ENCODE measurements at places on chromosomes 2 and 18. TPM values are rescaled to one million over a fixed set of nuclear protein-coding genes. Genes with fewer than 3 reads are reported as not detected.

Gene KCMF1
- polyA plus RNA-seq: 21.0 TPM

Gene VWC2L
- polyA plus RNA-seq: not detected

Gene DAPL1
- polyA plus RNA-seq: 3.6 TPM

Gene CPS1
- 6.7 TPM for polyA plus RNA-seq

Gene MYOM1
- 2.1 TPM for polyA plus RNA-seq

GRCh38 chr2:1656326-1656960 is 87.9 kb downstream of the PXDN start:
- DNase-seq: peak; percentile 32

GRCh38 chr2:39154944-39155343 is 34.1 kb upstream of the SOS1 start:
- no peak for DNase-seq

GRCh38 chr2:28617502-28618184 is 121.8 kb downstream of the PLB1 start:
- no peak for DNase-seq

DNA sequence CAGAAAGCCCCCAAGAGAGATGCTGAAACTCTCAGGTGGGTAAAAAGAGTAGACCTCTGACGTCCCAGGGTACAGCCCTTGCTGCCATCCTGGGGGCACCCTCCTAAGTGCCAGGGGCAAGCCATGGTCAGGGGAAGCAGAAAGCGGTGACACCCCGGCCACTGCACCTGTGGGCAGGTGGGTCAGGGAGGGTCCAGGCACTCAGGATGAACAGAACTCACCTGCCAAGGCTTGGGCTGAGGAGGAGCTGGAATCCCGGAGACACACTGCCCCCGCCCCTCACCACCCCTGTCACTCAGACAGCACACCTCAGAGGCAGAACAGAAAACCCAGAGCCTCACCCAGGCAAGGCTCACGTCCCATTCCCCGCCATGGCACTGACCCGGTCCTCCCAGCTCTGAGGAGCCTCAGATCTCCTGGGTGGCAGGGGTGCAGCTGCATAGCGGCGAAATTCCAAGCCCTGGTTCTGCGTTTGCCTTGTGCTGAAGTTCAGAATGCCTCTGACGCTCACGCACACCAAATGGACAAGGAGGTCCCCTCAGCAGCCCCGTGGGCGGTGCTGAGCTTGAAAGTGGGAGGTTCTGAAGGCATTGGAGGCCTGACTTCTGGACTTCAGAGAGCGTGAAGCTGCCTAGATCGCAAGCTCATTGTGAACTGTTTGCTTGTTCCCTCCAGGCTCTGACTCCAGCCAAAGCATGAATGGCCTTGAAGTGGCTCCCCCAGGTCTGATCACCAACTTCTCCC is 4.3 kb downstream of the GPR17 start:
- no peak for DNase-seq

GRCh38 chr2:226579519-226579918 is 220.1 kb downstream of the IRS1 start:
- no peak for DNase-seq

DNA sequence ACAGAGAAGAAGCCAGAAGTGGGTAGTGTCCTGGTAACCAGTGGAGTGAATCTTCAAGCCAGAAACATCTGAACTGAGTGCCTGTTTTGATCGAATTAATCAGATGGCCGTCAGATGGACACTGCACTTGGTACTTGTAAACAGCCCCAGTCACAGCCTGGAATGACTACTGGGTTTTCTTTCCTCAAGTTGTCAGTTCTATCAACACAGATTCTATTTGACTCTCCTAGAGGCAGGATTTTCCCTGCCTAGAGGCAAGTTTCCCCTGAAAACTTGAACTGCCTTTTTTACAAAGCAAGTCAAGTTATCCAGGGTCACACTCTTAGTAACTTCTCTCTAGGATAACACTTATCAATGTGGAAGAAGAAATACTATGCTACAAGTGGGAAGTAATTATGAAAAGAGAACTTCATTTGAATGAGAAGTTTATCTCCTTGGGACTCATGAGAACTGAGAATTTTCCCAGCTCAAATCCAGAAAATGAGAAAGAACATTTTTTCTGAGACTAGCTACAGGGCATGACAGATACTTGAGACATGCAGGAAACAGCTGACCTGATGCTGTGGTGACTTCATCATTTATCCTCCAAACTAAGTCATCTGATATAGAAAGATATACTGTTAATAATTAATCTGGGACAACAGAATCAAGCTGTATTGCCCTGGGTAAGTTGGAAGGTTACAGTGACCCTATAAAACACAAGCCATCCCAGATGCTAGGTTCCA is 36.0 kb downstream of the SULT1C2 start:
- DNase-seq: no peak

DNA sequence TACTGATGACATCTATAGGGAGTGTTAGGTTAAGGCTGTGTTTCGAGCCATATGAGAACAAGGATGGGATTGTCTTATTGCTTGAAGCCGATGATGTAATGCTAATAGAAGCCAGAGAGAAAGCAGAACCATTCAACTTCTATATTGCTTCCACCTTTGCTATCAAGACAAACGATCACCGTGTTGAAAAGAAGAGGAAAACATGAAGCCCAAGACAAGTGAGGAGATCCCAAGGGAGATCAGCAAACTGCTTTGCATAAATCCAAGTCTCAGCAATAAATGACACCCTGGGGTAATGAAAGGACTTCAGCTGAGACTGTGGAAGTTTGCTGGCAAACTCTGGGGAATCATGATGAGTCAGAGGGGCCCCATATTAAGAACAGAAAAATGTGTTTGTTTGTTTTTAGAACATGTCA is 206.2 kb downstream of the NCKAP5 start:
- no peak for DNase-seq

DNA sequence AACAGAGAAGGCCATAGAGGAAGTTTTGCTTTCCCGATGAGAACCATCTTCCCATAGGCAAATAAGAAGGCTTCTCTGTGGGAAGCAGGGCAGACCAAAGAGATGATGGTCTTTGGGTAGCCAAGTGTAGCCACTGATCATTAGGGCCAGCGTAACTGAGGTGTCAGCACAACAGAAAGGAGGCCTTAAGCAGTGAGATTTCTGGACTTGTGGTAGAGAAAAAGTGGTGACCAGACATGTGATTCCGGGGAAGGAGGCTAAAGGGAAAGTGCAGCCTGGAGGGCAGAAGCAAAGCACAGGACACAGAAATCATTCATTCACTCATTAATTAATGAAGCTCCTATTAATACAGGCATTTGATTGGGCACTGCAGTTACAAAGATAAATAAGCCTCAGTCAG is 15.4 kb downstream of the EVA1A start:
- DNase-seq: no peak

DNA sequence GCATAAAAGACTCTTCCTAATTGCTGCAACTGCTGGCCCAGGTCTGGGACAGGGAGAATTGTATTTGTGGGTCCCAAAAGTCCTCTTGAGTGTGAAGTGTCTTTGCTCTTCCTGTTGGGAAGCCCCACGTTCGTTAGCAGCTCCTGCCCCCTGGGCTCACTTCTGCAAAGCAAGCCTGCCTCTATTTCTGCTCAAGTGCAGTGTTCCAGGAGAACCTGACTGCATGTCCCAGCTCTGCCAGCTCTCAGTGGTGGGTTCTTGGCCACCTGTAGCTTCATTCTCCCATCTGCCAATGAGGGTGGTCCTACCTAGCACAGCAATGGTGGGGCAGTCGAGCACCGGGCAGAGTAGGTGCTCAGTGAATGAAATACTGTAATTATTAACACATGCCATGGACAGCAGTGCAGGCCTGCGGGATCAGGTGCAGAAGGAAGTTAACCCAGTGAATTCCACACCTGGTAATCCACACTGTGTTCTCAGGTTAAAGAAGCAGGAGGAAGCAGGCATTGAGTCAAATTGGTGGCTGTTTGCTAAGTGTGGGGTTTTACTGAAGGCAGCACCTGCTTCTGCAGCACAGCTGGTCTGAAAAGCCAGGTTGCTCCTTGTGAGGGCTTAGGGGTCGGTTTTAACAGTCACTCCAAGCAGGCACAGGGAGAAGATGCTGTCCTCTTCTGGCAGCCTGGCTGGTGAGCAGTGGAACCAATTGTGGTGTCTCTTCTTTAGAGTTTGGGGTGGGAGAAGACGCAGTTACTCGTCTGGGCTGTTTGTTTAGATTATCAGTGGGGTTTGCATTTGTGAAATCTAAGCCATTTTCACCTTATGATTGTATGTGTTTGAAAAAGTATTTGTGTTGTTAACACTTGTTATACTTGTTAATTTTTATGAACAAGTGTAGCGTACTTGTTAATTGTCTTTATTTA is 54.3 kb downstream of the DGKD start:
- no peak for DNase-seq

- no peak for DNase-seq
Measured at GRCh38 chr2:72954376-72955227, 37.3 kb downstream of the EMX1 start.

Data from kidney (tissue), 22 donors.